ENCODE measurements at places on chromosomes 5 and 9.

DNA sequence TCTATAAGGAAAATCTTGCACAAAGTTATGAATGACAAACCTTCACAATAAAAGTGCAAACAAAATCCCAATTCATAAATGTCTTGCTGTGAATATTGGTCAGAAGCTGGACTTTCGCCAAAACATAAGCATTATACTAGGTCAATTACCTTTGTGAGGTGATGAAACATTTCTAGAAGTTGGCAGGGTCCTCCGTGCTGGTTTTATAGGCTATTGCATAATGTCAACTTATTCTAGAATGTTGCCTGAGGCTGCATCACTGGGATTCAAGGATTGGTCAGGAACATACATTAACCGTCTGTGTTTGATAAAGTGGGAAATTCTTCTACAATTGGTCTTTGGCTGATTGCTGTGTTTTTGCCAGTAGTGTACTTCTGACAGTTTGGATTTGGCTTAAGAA, 49.8 kb upstream of the PALM2AKAP2 start:
- DNase-seq, result no peak

GRCh38 chr5:75089137-75089536, 36.8 kb upstream of the GCNT4 start:
- no peak for DNase-seq

DNA sequence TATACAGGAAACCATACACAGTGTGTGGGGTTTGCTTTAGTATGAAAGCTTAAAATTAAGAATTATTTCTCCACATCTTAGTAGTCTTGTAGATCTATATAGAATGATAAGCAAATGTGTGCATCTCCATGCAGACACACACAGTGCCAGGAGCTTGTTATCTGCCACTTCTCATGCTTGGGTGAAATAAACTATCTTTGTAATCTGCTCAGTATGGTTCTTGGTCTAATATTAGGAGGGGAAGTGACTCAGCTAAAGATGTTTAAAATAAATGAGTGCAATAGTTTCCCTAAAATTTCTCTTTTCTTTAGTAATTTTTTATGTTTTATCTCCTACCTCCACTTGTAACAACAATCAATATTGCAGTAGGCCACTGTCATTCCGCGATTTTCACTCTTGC, 689.6 kb downstream of the TAF11L14 start:
- DNase-seq, result no peak

DNA sequence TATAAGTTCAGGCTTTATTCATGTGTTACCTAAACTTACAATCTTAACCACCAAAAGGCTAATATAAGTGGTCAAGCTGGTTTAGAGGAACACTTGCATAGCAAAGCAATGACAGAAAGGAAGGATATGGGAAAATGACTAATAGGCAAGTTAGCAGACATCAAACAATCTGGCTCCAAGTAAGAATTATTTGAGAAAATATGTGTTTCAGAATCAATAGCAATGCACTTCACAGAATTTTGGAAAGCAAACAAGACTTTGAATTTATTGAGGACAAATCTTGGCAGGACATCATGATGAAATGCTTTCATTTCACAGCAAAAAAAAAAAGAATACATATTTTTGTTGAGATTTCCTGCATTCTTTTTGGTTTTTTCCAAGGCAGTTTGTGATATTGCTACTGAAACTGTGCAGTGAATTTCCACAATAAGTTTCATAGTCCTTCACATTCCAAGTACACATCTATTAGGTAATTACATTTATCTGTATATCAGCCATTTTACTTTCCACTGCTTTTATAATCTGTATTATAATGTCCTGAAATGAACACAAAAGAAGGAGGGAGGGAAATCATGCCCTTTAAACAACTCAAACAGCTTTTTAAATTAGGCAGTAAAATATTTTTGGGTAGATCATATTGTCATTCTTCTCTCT, 417.9 kb downstream of the NR2F1-AS1 start:
- DNase-seq, result no peak

- no peak for DNase-seq
Measured at GRCh38 chr5:52767766-52768480, 19.8 kb upstream of the ITGA1 start.

DNA sequence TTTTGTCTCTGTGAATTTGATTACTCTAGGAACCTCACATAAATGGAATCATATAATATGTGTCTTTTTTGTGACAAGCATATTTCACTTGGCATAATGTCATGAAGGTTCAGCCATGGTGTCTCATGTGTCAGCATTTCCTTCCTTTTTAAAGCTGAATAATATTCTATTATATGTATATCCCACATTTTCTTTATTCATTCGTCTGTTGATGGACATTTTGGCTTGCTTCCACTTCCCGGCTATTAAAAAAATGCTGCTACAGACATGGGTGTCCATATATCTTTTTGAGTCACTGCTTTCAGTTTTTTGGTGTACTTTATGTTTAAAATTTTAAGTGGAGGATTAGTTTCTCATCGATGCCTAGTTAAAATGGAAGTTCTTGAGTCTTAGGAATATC, 59.8 kb upstream of the C5orf63 start:
- DNase-seq, result no peak
